ENCODE measurements at places on chromosomes 13 and 19. TPM values are rescaled to one million over a fixed set of nuclear protein-coding genes. Genes with fewer than 3 reads are reported as not detected.

DNA sequence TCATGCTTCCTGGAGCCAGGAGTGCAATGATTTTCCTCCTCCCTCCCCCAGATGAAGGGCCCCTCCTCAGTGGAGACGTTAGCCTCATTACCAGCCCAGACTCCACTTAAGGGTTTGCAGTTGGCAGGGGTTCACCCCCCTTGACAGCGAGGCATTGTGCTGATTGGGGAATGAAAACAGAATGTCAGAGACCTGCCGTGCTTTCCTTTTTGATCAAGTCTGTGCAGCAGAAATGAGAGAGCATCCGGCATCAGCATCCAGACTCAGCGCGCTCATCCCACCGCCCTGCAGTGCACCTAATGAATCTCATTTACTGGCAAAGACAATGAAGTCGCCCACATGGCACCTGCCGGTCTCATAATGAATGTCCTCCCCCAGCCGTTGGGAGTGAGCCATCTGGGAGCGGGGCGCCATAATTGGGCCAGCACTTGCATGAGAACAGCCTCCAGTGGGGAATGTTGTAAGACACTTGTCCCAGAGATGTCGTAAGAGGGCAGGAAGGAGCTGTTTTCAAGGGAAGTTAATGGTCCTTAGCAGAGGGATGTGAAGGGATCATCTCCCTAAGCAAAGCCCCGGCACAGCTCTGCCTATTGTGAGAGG lies 98.3 kb upstream of the UQCRFS1 start:
- DNase-seq = no peak

DNA sequence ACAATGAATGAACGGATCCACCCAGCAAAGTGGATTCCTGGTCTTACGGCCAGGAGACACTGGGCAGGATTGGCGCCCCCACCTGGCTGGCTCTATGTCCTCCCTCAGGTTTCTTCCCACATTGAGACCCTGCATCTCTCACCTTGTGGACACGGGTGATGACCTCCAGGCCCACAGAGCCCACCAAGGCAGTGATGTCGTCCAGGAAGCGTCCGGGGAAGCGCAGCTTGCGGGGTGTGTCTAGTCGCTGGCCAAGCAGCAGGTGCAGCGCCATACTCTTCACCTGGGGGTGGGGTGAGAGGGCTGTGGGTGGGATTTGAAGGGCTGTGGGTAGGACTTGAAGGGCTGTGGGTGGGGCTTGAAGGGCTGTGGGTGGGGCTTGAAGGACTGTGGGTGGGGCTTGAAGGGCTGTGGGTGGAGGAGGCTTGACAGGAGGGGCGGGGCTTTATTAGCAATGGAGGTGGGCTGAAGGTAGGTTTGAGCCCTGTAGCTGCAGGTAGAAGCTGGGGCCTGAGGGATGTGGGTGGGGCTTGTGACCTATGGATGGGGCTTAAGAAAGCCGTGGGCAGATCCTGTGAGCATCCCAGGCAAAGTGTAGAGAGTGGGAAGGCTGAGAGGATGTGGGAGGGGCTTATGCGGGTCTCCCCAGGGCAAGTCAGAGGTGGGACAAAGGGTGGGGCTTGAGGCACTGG lies 12.1 kb upstream of the ANGPTL8 start:
- peak; percentile 36 for DNase-seq

DNA sequence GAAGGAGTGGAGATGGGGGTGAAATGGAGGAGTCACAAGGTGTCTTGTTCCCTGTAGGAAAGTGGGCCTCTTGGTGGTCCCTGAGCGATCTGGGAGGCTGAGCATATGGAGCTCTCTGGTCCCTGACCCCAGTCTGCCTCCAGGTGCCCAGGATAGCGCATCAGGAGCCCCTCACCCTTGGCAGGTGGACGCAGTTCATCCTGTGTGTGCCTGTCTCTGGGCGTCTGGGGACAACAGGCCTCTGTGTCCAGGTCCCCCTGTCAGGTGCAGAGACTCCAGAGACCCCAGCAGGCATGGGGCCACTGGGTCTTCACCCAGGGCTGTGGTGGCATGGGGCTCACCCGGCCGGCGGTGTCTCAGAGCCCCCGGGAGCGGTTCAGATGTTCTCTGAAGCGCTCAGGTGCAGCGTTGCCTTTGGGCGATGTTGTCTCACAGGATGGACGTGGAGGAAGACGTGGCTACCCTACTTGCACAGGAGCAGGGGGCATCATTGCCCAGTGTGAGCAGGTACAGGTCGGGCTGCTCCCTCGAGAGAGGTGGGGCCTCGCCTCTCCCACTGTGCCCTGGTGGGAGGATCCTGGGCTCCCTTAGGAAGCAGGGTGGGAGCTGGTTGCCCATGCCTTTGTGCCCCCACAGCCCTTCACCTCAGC lies 58.1 kb upstream of the TPM4 start:
- no peak for DNase-seq

- DNase-seq = no peak
Measured at GRCh38 chr19:13110099-13110610, 6.4 kb downstream of the TRMT1 start.

- no peak for DNase-seq
Measured at GRCh38 chr19:39701291-39701690, 3.0 kb upstream of the LGALS14 start.

DNA sequence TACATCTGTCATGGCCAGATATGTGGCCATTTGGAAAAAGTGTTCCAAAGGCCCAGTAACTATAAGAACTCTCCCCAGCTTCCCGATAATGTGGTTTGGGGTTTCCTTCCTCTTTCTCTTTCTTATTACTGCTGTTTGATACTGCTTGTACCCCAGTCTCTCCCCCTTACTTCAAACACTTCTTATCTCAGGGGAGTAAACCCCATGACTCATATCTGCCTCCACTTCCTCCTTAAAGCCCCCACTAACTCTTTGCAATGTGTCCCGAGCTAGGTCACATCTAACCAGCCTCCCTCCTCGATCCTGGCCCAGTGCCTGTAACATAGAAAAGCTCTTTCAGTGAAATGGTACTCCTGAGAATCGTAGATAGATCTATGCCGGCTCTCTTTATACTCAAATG lies 82.4 kb upstream of the STARD13 start:
- no peak for DNase-seq

DNA sequence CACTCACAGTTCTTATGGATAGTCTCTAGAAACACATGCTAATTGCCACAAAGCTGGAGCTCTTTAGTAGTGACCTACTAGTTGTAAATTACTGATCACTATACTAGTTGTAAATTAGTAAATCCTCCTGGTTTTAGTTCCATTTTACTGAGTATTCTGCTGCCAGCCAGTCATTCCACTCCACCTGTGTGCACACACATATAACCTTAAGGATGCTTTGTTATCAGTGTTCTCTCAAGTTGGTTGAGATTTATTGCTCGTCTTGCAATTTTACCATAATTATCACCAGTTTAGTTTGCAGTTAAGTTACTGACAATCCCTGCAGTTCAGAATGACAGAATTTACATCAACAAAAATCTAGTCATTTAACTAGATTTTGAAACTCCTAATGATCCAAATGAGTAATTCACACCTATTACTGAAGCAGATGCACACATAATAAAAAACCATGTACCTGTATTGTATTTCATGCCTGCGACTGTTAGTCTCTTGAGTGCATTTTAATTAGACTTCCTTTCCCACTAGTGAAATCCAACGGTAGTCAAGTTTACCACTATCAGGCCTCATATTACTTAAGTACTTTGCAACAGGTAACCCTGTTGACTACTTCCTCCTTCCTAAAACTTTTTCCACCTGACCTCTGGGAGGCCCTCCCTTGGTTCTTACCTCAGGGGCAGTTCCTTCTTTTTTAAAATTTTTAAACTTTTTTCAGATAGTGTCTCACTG lies 7.6 kb downstream of the TPT1 start:
- DNase-seq = no peak

DNA sequence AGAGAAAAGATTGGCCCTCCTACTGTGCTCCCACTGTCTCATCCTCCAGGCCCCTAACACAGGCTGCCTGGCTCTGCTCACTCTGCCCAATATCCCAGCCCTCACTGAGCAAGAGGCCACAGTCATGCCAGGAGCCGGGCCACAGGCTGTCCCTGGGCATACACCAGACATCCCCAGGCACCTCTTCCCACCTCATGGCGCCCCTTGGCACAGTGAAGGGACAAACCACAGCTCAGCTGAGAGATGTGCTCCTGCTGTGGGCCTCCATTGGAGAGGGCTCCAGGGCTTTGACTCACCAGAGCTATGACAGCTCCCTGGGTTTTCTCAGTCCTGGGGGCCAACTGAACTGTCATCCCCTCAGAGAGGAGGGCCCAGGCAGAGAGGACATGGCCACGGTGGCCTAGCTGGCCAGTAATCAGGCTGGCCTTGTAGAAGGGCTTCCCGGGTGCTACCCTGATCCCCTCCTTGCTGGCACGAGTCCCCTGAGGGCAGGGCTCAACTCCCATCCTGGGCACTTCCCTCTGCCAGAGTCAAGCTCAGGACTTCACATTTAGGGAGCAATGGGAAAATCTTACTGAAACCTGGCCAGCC lies 220.9 kb downstream of the TUBA3C start:
- no peak for DNase-seq

DNA sequence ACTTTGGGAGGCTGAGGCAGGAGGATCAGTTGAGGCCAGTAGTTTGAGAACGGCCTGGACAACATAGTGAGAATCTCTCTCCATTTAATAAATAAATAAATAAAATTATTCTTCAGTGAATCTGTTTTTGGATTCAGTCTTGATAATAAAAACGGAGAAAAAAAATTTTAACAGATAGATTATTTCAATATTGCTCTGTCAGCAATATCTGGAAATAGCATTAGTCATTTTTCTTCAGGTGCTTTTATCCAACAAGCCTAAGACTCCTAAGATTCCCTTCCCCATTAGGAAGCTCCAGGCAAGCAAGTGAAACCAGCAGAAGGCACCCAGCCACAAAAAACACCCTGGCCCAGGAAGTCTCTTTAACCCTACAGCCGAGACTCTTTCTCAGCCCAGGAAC lies 21.3 kb upstream of the LPAR6 start:
- no peak for DNase-seq

The ITGBL1 gene
- total RNA-seq = 6.9 TPM

The ZNF177 gene
- 4.0 TPM for total RNA-seq

The TGFBR3L gene
- 16.1 TPM for total RNA-seq

The OLFM2 gene
- total RNA-seq = 5.9 TPM

Data from right cardiac atrium (tissue), 5 donors.